ENCODE measurements at places on chromosomes 16 and 17. TPM values are rescaled to one million over a fixed set of nuclear protein-coding genes. Genes with fewer than 3 reads are reported as not detected.

DNA sequence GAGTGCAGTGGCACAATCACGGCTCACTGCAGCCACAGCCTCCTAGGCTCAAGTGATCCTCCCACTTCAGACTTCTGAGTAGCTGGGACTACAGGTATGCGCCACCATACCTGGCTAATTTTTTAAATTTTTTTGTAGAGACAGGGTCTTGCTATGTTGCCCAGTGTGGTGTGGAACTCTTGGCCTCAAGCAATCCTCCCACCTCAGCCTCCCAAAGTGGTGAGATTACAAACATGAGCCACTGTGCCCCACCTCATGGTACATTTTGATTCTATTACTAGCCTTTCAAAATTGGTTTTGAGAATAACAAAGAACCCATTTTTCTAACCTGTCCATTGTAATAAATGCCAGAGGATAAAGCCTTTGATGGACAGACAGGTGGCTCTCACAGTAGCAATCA is 1.4 kb downstream of the CCDC43 start:
- peaks cover 7% of the 10 kb centered on the region for H3K4me1 ChIP-seq
- no peak overlapping the region for H3K27ac ChIP-seq
- H3K36me3 ChIP-seq, result no peaks in the 10 kb centered on the region
- DNase-seq, result no peak

DNA sequence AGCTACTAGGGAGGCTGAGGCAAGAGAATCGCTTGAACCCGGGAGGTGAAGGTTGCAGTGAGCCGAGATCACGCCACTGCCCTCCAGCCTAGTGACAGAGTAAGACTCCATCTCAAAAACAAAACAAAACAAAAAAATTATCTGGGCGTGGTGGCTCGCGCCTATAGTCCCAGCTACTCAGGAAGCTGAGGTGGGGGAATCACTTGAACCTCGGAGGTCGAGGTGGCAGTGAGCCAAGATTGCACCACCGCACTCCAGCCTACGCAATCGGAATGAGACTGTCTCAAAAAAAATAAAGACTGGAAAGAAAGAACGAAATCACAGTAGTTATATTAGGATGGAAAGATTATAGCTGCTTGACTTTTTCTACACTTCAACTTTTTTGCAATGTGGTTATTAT is 18.9 kb downstream of the COG1 start:
- H3K4me1 ChIP-seq, result peaks cover 1% of the 10 kb centered on the region
- H3K36me3 ChIP-seq, result no peaks in the 10 kb centered on the region
- H3K27ac ChIP-seq, result no peak overlapping the region
- peaks cover 4% of the 10 kb centered on the region for H3K27me3 ChIP-seq
- DNase-seq, result no peak

GRCh38 chr17:45942284-45942683 is 47.9 kb downstream of the MAPT start:
- H3K27me3 ChIP-seq, result peaks cover 4% of the 10 kb centered on the region
- H3K27ac ChIP-seq, result peak overlapping the region; percentile 28
- DNase-seq, result peak; percentile 65
- no peaks in the 10 kb centered on the region for H3K36me3 ChIP-seq

DNA sequence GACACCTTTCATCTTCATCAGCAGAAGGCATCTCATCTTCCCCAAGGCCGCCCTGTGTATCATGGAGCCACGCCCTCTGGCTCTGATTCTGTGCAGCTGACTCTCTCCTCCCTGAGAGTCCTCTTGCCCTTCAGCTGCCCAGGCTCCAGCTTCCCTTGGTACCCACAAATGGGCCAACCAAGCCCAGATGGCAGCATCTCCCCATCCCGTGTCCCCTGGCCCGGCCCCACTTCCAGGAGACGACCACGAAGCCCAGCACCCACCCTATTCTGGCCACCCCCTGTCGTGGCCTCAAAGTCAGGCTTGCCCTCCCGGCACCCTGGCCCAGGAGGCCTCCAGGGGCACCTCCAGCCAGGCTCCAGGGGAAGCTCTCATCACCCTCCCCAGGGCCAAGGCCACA is 31.3 kb upstream of the KSR1 start:
- no peak overlapping the region for H3K4me3 ChIP-seq
- DNase-seq, result no peak

GRCh38 chr17:5499476-5500231 is 13.3 kb downstream of the MIS12 start:
- H3K36me3 ChIP-seq, result peaks cover 8% of the 10 kb centered on the region
- H3K27me3 ChIP-seq, result peaks cover 12% of the 10 kb centered on the region
- DNase-seq, result peak; percentile 76
- peaks cover 6% of the 10 kb centered on the region for H3K4me1 ChIP-seq
- H3K4me3 ChIP-seq, result peak overlapping the region; percentile 96

- peaks cover 10% of the 10 kb centered on the region for H3K27me3 ChIP-seq
- no peak overlapping the region for H3K4me3 ChIP-seq
- no peaks in the 10 kb centered on the region for H3K36me3 ChIP-seq
- no peak for DNase-seq
Measured at GRCh38 chr16:68078701-68079375, 6.3 kb upstream of the NFATC3 start.

DNA sequence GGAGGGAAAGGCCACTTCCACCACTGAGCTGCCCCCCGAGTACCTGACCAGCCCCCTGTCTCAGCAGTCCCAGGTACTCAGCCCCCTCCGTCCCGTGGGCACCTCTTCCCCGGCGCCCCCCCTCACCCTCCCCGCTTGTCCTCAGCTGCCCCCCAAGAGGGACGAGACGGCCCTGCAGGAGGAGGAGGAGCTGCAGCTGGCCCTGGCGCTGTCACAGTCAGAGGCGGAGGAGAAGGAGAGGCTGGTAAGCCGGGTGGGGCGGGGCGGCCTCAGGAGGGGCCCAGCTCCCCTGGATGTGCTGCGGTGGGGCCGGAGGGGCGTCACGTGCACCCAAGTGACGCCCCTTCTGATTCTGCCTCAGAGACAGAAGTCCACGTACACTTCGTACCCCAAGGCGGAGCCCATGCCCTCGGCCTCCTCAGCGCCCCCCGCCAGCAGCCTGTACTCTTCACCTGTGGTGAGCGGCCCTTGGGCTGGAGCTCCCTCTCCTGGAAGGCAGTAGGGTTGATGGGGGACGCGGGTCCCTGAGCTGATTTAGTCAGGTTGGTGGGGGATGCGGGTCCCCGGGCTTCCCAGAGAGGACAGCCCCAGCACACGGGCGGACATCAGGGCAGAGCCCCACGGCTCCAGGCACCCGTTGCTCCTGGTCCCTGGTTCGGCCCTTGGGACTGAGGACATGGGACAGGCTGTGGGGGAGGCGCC is 9.5 kb upstream of the MRPL12 start:
- H3K4me1 ChIP-seq, result peaks cover 7% of the 10 kb centered on the region
- peaks cover 5% of the 10 kb centered on the region for H3K27me3 ChIP-seq
- no peak for DNase-seq
- no peak overlapping the region for H3K4me3 ChIP-seq

DNA sequence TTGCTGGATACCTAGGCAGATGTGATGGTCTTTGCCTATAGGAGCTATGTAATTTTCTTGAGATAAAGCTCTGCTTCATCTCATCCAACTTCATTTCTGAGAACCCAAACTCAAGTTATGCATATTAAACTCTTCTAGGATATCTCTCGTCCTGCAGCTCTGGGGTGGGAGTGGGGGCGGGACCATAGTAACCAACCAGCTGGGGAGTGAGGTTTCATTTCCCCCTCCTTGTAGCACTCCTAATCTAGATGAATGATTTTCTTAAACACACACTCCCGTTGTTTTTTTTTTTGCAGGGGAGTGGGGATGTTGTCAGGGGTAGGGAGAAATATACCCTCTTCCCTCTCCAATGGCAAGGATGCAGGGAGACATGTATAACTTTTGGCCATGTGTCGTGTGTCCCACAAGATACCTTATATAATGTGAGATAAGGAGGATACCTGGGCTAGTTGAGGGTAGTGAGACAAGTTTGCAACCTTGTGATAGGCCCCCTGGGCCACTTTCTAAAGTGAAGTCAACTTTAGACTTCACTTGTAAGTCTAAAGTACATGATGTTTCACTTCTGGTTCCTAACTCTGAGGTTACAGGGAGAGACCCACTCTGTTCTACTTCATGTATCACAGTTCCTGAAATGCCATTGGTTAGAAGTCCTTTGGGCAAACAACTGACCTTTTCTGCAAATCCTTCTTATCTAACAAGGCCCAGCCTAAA is 10.5 kb upstream of the HEATR6 start:
- no peak for DNase-seq
- H3K4me3 ChIP-seq, result no peak overlapping the region
- peaks cover 13% of the 10 kb centered on the region for H3K36me3 ChIP-seq
- peaks cover 10% of the 10 kb centered on the region for H3K4me1 ChIP-seq

DNA sequence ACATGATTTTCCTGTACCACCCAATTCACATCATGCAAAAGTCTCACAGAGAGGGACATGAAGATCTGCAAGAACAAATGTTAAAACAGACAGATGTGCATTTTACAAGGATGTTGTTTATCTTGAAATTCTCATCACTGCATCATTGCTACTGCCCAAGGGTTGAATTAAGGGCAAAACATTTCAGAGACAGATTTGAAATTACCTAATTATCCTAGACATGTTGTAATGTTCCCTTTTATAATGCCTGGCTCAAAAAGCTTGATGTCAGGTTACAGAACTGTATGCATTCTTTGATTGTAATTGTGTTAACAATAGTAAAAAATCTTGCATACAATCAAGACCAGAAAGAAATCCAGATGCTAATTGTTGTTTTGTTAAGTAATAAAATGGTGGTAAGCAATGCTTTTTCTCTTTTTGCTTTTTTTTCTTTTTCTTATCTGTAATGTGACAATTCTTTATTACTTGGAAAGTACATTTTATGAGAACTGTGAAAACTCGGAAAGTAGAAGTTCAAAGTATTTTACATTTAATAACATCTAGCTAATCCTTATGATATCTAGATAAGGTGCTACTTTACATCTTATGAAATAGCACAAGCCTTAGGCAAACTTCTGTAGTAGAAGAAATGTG is 3.6 kb upstream of the DUSP14 start:
- peaks cover 4% of the 10 kb centered on the region for H3K36me3 ChIP-seq
- no peak for DNase-seq
- H3K27me3 ChIP-seq, result peaks cover 18% of the 10 kb centered on the region
- no peak overlapping the region for H3K27ac ChIP-seq

DNA sequence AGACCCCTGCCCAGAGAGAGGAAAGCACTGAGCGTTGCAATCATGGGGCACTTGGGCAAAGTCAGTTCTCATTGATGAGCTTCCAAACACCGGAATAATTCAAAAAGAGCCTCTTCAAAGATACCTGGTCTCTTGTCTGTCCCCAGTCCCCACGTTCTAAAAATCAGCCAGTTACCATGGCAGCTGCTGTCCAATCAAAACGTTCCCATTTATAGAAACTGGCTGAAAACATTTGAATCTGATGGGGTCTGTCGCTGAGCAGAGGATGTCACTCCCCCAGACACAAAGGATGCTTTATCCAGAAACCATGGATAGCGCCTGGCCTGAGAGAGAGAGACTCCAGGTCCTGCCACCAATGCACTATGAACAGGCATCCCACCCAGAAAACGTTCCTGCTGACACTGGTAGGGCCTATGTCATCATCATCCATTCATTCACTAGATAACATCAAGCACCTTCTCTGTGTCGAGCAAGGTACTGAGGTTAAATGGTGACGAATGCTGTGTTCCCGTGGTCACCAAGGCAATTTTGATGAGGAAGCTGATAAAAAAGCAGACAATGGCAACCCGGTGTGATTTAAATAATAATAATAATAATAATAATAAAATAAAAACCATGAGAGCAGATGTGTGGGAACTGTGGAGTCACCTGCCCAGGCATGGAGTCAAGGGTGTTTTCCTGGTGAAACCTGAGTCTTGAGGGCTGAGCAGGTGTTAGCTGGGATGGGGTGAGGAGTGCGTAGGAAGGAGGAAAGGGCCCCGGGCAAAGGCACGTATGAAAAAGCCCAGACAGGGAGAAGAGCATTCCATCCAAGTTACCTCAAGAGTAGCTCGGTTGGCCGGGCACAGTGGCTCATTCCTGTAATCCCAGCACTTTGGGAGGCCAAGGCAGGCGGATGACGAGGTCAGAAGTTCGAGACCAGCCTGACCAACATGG is 19.0 kb upstream of the CALB2 start:
- H3K27me3 ChIP-seq, result peaks cover 2% of the 10 kb centered on the region
- DNase-seq, result no peak
- H3K4me1 ChIP-seq, result no peaks in the 10 kb centered on the region
- H3K36me3 ChIP-seq, result no peaks in the 10 kb centered on the region
- H3K27ac ChIP-seq, result no peak overlapping the region
- H3K4me3 ChIP-seq, result no peak overlapping the region

DNA sequence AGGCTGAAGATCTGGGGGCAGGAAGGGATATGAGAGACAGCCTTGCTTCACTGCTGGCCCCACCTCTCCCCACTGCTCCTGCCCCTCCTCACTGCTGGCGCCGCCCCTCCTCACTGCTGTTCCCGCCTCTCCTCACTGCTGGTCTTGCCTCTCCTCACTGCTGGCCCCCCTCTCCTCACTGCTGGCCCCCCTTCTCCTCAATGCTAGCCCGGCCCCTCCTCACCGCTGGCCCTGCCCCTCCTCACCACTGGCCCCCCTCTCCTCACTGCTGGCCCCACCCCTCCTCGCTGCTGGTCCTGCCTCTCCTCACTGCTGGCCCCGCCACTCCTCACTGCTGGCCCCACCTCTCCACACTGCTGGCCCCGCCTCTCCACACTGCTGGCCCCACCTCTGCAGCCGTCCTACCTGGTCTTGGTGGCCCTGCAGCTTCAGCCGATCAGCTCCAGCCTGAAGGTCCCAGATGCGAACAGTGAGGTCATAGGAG is 9.5 kb upstream of the PAM16 start:
- peaks cover 3% of the 10 kb centered on the region for H3K27me3 ChIP-seq
- no peaks in the 10 kb centered on the region for H3K4me1 ChIP-seq
- H3K27ac ChIP-seq, result no peak overlapping the region
- no peak overlapping the region for H3K4me3 ChIP-seq

ADCY9 gene
- 30.4 TPM for total RNA-seq

EPX gene
- not detected for total RNA-seq

DPEP2 gene
- not detected for total RNA-seq

DRC3 gene
- 0.29 TPM for total RNA-seq

CRYBA1 gene
- 2.7 TPM for total RNA-seq

PIK3R5 gene
- total RNA-seq, result not detected

ABCC11 gene
- not detected for total RNA-seq

PRAC1 gene
- not detected for total RNA-seq

All from glutamatergic neuron (in vitro differentiated cells).